ENCODE measurements at places on chromosomes 13 and 19.
A peak's percentile ranks its signal among the peaks of the same experiment; 100 is the strongest.

DNA sequence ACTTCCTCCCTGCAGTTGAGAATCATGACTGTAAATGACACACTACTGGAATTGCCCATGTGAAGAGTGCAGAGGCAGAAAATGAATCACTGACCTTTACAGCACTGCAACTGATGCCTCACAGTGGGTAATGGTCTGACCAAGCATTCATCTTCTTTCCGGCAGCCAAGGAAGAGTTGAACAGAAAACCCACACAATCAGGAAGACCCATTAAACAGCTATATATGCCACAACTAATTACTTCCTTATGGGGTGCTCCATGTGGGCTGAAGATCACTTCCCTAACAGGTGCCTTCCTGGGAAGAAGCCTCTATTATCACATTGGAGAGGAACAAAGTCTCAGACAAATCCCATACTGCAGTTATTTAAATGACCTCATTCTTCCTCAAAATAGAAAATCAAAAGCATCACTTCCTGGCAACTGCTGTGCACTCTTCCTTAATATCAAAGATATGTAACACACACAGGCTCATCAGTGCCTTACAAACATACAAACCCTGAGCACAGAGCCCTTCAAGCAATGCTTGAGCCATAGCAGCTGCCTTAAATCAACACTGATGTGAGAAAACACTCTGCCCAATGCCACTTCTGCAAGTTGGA, 45.8 kb downstream of the RUBCNL start:
- DNase-seq, result no peak

DNA sequence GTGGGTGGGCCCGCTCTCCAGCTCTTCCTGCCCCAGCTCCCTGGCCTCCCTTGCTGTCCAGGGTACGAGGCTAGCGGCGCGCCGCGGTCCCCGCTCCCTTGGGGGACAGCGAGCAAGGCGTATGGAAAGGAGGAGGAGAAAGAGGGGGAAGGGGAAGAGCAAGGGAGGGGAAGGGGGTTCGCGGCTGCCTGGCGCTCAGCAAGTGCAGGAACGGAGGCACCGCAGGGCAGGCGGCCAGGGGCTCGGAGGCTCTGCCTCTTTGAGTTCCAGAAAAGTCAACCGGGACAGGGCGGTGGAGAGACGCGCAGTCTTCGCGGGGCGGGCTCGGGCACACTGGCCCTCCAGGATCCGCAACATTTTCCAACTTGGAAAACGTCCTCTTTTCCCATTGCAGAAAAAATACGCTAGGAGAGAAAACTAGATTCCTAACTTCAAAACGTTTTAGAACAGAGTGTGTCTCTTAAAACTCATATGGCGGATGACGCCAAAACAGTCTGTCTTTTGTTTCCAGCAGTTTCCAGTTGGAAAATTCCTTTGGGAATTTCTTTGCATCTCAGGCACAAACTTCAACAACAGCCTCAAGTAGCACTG, 23.1 kb upstream of the TNFRSF19 start:
- DNase-seq, result peak; percentile 9

DNA sequence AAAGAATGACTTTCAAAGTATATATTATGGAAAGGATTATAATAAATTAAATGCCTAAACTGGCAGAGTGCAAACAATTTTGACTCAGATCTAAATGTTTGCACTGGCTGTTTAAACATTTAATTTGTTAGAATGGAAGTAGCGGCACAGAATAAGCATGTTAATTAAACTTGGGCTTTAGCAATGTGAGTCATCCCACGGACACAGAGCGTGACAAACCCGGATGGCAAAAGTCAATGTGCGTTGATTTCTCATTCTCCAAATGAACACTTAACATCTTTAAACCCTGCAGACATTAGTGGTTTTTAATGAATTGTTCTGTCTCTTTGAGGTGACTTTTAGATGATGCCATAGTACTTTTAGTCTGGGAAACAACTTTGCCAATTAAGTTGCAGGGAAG, 38.4 kb downstream of the PCDH8 start:
- DNase-seq, result no peak

GRCh38 chr13:92259523-92259922, 861.1 kb downstream of the GPC5 start:
- DNase-seq, result no peak

GRCh38 chr13:76812206-76812897, 73.9 kb downstream of the KCTD12 start:
- DNase-seq, result no peak

GRCh38 chr13:43686557-43686956, 100.2 kb downstream of the ENOX1 start:
- no peak for DNase-seq

- DNase-seq, result no peak
Measured at GRCh38 chr13:64817691-64818090, 2412.4 kb downstream of the PCDH9 start.

DNA sequence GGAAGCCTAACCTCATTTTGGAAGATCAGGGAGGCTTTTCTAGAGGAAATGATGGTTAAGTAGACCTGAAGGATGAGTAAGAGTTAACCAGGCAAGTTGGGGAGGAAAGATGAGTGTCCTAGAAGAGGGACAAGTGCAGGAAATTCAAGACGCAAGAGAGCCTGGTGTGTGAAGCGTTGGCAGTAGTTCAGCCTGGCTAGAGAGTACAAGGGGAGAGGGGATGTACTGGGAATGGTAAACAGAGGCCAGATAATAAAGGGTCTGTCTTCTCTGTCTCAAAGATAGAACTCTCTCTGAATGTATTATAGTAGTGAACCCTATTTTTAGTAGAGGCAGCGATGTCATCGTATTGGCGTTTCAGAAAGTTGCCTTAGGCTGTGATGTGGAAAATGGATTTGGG, 9.7 kb downstream of the DPY19L3 start:
- no peak for DNase-seq

DNA sequence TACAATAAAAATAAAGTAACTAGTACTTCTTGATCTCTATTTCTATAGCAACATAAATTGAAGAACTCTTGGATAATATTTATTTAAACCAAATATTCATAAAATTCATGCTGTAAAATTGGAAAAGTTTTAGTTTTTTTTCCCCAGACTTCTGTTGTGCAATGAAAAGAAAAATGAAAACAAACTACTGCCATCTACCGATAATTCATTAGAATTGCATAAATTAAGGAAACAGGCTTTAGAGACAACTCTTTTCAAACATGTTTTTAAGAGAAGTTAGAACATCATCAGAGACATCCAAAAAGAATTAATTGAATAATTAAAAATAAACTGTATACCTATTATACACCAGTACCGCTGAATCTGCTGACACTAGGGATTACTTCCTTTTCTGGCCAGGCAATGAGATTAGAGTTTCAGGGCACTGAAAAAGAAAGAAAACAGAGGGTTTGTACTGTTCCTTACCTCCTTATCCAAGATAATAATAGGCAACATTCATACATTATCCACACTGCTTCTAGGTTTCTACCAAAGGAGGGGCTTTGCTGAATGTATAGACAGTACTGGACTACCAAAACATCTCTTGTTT, 4.9 kb downstream of the CCDC122 start:
- DNase-seq, result no peak
